Brain microvascular endothelial cell (primary cell): ENCODE measurements at places on chromosomes 4 and X.

- DNase-seq, result no peak
Observed at GRCh38 chr4:6764976-6765620, 17.4 kb upstream of the KIAA0232 start.

DNA sequence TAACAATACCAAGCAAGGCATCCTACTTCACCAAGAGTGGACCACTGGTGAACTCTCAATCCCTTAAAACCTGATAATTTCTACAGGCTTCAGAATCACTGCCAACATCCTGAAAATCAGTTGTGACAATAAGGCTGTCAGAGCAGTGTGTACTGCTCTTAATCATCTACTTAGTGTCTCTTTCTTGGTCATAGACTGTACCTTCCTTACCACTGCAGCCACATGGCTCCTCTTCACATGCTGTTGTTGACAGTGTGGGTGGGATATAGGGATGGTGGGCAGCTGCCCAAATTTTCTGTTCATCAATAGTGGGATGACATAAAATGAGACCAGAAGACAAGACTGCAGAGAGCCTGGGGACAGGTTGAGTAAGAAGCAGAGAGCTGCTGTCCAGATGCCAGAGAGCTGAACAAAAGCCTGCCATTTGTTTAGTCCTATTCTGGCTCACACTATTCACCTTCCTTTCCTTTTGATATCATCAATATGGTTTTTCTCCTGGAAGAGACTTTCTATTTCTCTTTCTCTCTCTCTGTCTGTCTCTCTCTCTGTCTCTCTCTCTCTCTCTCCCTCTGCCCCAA, 178.9 kb downstream of the MGST2 start:
- DNase-seq, result no peak

GRCh38 chrX:39814391-39814790, 283.4 kb downstream of the BCOR start:
- DNase-seq, result no peak

DNA sequence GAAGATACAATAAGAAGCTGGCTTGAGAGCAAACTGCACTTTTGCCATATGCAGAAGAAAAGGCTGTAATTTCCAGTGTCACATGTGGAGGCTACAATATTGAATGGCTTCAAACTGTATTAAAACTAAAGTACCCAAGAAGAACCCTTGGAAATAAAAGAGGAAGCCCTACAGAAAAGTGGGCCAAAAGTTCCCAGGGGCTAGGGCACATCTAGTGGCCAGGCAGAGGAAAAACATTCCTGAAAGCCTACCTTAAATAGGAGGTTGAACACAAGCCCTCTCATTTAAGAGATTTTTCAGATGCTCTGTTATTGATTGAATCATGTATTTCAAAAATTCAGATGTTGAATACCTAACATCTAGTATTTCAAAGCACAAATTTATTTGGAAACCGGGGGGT, 40.6 kb upstream of the PRDX4 start:
- no peak for DNase-seq

- no peak for DNase-seq
Observed at GRCh38 chr4:24878636-24879016, 34.2 kb downstream of the CCDC149 start.

GRCh38 chrX:17803449-17803848, 57.6 kb downstream of the RAI2 start:
- DNase-seq, result no peak

DNA sequence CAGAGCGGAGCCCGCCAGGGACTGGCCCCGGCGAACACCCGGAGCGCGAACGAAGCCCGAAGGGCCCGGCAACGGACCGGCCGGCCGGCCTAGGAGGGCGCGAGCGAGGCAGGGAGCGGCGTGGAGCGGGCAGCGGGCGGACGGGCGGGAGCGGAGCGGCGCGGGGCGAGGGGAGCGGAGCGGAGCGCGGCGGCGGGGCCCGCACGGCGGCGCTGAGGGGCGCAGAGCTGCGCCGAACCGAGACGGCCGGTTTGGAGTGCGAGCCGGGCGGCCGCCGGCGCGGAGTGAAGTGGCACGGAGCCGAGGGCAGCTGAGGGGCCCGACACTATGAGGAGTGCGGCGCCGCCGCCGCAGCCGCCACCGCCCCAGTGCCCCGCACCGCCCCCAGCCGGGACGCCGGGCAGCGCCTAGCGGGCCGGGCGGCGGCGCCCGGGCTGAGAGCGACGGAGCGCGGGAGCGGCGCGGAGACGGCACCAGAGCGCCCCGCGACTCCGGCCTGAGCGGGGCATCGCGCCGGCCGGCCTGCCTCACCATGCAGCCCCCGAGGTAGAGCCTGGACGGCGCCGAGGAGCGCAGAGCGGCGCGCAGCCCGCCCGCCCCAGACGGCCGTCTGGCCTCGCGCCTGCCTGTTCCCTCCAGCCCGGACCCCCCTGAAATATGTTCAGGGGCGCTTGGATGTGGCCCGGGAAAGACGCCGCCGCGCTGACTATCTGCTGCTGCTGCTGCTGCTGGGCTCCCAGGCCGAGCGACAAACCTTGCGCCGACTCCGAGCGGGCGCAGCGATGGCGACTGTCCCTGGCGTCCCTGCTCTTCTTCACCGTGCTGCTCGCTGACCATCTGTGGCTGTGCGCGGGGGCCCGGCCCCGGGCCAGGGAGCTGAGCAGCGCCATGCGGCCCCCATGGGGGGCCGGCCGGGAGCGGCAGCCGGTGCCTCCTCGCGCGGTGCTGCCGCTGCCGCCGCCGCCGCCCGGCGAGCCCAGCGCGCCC, 793 bp downstream of the NALF2 start:
- no peak for DNase-seq

DNA sequence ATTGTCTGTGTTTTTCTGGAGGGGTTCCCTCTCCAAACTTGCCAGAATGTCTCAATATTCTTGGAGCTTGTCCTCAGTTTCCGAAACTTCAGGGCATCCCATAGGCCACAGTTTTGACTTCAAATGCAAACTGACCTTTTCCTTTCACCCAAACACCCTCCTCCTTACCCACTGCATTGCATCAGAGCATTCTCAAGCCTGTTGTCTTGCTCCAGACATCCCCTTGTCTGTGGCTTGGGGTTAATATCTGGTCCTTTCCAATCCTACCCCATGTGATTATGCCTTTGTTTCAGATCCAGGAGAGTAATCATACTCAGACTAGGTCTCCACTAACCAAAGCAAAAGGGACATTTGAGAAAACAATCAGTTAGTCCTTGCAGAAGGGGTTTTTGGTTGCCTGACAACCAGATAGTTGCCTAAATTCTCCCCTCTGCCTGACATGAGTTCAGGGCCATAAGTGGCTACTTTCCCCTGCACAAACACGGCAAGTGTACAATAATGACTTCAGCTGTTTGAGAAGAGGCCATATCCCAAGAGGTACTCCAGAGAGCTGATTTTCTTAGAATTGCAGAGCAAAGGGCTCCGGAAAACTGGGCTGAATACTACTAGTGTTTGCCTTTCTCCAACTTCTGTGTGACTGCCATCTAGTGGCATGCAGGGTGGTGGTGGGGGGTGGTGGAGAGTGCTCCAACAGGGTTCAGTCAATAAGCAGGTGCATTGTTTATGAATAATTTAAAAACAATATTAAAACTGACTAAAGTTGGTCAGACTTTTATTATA, 130.2 kb downstream of the CHRDL1 start:
- DNase-seq, result peak; percentile 14

DNA sequence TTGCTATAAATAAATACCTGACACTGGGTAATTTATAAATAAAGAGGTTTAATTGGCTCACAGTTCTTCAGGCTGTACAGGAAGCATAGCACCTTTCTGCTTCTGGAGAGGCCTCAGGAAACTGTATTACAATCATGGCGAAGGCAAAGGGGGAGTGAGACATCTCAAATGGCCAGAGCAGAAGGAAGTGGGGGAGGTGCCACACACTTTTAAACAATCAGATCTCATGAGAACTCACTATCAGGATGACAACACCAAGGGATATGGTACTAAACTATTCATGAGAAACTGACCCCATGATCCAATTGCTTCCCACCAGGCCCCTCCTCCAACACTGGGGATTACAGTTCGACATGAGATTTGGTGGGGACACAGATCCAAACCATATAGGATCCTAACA, 11.7 kb upstream of the TCEAL9 start:
- no peak for DNase-seq
